ENCODE measurements at places on chromosomes 13 and 19. TPM values are rescaled to one million over a fixed set of nuclear protein-coding genes. Genes with fewer than 3 reads are reported as not detected.

- no peak for DNase-seq
These were observed 497.2 kb downstream of the DIAPH3 start for GRCh38 chr13:59666504-59666903.

DNA sequence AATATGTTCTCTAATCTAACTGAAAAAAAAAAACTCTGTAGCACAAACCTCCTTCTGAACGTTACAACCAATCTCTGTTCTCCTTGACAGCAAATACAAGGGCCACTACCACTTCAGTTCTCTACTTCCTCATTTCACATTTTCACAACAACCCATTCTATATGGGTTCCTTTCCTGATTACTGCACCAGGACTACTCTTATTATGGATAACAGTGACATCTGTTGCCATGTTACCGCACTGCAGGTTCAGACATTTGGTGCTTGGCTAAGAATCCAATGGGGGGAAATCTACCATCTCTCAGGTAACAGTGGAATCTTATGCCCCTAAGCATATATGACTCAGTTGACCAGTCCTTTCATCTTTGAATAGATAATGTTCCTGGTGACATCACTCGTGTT lies 11.6 kb upstream of the FPR3 start:
- peak; percentile 78 for DNase-seq

CERS1 gene
- total RNA-seq, result 0.33 TPM

- no peak for DNase-seq
These were observed 81.1 kb upstream of the SERP2 start for GRCh38 chr13:44292545-44292944.

ATP4A gene
- not detected for total RNA-seq

GRCh38 chr13:75123428-75123827 lies 358.5 kb downstream of the TBC1D4 start:
- no peak for DNase-seq

GMIP gene
- total RNA-seq, result 6.5 TPM

- DNase-seq, result no peak
These were observed 32.8 kb downstream of the RAP2A start for GRCh38 chr13:97466722-97467121.

RFPL4AL1 gene
- total RNA-seq, result not detected

DNA sequence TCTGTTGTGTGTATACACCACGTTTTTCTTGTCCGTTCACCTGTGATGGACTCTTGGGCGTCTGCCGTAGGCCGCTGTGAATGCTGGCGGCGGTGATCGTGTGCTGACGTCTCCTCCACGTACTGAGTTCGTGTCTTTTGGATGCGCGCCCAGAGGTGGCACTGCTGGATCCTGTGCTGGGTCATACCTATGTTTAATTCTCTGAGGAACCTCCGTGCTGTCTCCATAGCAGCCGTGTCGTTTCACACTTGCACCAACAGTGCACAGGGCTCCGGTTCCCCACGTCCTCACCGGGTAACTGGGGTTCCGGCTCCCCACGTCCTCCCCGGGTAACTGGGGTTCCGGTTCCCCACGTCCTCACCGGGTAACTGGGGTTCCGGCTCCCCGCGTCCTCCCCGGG lies 56.2 kb downstream of the ATP11A start:
- DNase-seq, result no peak

- no peak for DNase-seq
These were observed 11.3 kb downstream of the ZFR2 start for GRCh38 chr19:3857449-3858003.

TTC9B gene
- total RNA-seq, result not detected

- no peak for DNase-seq
These were observed 2.1 kb downstream of the SNAPC2 start for GRCh38 chr19:7921967-7922835.

GRCh38 chr13:106595625-106596024 lies 27.7 kb upstream of the ARGLU1 start:
- no peak for DNase-seq

GRIK5 gene
- not detected for total RNA-seq

- DNase-seq, result no peak
These were observed 9.1 kb downstream of the PCDH17 start for GRCh38 chr13:57640607-57641006.

DNA sequence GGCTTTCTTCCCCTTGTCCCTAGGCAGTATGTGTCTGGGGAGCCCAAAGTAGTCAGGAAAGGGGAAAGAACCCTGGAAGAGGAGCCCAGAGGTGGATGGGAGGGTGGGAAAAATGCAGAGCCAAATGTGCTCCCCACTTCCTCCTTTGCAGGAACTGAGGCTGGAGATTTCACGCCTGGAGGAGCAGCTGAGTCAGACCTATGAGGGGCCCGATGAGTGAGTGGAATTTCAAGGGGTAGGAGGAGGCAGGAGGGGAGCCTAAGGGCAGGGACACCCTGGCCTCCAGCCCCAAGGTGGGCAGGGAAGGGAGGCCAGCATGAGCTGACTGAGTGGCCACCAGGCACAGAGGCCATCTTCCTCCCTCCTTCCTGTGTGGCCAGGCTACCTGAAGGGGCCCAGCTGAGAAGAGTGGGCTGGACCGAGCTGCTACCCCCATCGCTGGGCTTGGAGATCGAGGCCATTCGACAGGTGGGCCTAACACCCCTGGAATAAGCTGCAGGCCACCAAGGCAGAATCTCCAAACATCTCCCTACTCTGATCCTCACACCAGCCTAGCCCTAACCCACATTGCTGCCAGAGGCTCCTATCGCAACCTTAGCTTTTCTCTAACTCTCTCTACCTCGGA lies 14.3 kb downstream of the PTH2 start:
- DNase-seq, result no peak

GRCh38 chr19:34667349-34668076 lies 9.4 kb downstream of the SCGB2B2 start:
- DNase-seq, result no peak

- no peak for DNase-seq
These were observed 39.4 kb downstream of the ZNF846 start for GRCh38 chr19:9729162-9729561.

DNA sequence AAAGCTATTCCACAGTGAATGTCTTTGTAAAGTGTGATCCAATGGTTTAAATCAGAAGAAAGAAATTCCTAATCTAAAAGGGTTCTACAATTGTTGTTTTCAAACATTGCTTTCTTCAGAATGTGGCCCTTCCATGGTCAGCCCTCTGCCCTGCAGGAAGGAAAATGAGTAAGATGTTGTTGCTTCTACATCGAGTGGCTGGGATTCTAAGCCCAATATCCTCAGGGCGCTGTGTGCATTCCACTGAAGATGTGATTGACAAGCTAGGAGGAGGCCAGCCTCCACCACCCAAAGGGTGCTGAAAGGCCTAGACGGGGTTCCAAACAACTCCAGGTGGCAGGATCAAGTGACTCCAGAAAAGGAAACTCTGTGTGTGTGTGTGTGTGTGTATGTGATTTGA lies 316.9 kb upstream of the TSHZ3 start:
- peak; percentile 48 for DNase-seq

- no peak for DNase-seq
These were observed 671.5 kb upstream of the PCDH20 start for GRCh38 chr13:62087124-62087523.

- no peak for DNase-seq
These were observed 77.7 kb downstream of the MIPEP start for GRCh38 chr13:23811366-23812062.

TEX101 gene
- total RNA-seq, result not detected

GRCh38 chr13:26589754-26590153 lies 32.3 kb downstream of the WASF3 start:
- no peak for DNase-seq

ZSCAN1 gene
- total RNA-seq, result not detected

FARSA gene
- 46.0 TPM for total RNA-seq

GRCh38 chr13:67308004-67308772 lies 78.1 kb upstream of the PCDH9 start:
- DNase-seq, result peak; percentile 70

ADAMTS10 gene
- 0.67 TPM for total RNA-seq

DNA sequence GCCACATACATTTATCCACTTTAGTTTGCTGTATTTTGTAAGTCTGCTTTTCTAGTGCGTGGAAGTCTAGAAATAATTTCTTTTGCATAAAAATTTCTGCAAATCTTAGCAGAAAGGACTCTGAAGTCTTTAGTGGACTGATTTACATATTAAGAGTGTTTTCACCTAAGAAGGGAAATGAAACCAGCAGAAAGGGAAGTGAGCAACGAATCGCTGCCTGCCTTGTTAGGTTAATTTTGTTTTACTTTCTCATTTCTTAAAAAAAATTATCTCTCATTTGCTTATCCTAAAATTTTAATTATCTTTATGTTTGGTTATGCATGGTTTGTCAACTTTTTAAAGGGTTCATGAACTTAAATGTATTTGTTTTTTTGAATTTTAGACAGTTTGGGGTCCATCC lies 767 bp upstream of the GPR18 start:
- no peak for DNase-seq

GRCh38 chr19:16161840-16162239 lies 11.5 kb downstream of the CIB3 start:
- DNase-seq, result peak; percentile 96

DNA sequence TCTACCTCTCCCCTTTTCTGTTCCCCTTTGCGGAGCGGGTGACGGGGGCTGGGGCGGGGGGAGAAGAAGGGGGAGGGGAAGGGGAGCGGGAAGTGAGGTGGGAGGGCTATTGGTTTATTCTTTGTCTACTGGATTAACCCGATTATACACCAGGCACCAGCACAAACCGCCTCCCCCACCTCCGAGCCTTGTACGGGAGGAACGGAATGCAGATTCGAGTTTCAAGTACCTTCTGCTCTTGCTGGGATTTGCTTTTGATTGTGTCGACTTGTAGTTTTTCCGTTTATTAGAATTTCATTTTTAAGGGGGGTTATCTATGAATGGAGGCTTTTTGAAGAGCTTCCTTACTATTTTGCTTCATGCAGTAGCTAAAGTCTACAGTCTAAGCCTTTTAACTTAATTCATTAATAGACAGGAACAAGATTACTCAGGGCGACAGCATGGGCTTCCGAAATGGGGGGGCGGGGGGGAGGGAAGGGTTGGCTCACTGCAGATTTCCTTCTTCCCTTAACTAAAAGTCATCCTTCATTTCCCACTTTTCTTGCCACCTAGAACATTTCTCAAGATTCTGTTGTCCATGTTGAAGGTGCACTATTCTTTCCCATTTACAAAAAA lies 937 bp upstream of the SPRY2 start:
- no peak for DNase-seq

ADGRE3 gene
- not detected for total RNA-seq

WDR88 gene
- total RNA-seq, result 0.33 TPM

GRCh38 chr13:30928978-30929377 lies 3.5 kb upstream of the TEX26 start:
- peak; percentile 30 for DNase-seq

KLK12 gene
- not detected for total RNA-seq

DNA sequence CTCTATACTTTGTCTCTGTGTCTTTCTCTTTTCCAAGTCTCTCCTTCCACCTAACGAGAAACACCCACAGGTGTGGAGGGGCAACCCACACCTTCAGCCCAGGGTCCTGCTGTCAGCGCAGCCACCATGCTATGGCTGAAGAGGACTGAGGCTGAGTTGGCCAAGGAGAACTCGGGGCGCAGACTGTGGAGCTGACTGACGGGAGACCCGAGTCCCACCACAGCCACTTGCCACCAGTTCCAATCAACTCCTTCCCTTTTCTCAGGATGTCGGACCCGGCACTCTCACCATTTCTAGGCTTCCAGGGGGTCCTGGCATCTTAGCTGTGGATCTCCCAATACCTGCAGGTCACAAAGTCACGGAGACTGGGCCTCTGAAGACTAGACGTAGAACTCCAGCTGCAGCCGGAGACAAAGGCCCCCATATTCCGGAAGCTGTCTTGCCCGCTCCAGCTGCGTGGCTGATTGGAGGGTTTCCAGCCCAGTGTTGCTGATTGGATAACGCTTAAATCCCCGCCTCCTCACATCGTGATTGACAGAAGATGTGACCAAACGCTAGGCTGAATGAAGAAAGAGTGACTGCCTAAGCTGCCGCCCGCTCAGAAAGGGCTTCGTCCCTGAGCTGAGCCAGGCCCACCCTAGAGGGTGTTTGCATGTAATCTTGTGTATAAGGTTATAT lies 63.6 kb downstream of the ZNF429 start:
- no peak for DNase-seq

YJEFN3 gene
- total RNA-seq, result 0.17 TPM

POGLUT2 gene
- total RNA-seq, result 6.9 TPM

DNA sequence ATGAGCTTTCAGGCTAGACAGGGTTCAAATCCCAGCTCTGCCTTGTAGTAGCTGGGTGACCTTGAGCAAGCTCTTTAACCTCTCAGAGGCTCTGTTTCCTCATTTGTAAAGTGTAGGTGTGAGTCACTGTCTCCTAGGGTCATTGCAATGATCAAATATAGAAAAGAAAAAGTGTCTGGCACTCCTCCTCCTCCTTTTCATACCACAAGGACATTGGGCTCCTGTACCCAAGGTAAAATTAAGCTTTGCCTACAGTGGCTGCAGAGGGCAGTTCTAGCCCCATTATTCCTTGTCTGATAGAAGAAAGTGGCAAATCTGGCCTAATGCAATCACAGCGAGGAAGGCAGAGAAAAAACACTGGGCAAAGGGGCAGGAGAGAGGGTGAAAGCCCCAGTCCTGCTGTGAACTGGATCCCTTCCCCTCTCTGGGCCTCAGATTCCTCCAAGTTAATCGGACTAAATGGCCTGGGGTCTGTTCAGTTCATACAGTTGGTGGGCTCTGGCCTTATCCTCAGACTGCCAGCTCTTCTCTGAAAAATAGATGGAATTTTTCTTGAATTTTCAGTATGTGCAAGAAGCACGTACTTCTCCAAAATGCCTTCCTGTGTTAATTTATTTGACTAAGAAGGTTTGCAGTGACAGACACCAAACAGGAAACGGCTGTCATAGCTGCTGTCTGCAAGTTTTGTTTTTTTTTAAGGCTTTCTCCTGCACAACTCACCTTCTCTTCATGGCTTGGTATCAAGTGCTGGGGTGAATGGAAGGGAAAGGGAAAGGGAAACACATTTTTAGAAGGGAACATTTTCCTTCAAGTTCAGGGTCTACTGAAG lies 35.3 kb downstream of the RGCC start:
- DNase-seq, result no peak

- no peak for DNase-seq
These were observed 22.6 kb upstream of the SLAIN1 start for GRCh38 chr13:77674852-77675251.

DNA sequence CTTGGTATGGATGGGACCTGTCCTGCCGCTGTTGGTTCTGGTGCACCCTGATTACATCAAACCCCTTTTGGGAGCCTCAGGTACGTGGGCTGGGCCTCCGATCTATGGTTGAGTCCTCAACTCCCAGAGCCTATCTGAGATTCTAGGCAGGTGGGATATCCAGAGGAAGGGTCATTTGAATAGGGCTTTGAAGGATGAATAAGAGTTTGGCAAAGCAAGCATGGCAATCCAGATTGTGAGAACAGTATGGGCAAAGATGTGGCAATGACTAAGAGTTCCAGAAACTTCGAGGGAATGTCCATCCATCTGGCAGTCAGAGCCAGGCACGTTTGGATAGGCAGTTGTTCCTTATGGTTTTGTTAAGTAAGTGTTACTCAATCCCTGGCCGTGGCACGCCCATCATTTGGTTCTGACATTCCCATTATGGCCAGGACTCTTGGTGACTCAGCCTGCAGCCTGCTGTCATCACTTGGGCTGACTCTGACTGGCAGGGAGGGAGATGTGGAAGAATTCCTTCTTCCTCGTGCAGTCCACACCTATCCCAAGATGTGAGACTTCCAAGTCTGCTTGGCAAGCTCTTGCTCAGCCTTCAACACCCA lies 21.5 kb downstream of the CYP4F22 start:
- DNase-seq, result peak; percentile 75

GRCh38 chr13:76213423-76213904 lies 577.3 kb downstream of the LMO7 start:
- no peak for DNase-seq

GRCh38 chr19:38277549-38277948 lies 13.2 kb downstream of the SPINT2 start:
- peak; percentile 72 for DNase-seq

GRCh38 chr19:48175578-48175977 lies 5.1 kb downstream of the ZSWIM9 start:
- DNase-seq, result no peak

GRCh38 chr13:108769213-108770070 lies 140.0 kb downstream of the MYO16 start:
- DNase-seq, result peak; percentile 56
